ENCODE measurements at places on chromosomes 2 and 18. TPM values are rescaled to one million over a fixed set of nuclear protein-coding genes. Genes with fewer than 3 reads are reported as not detected.
A peak's percentile ranks its signal among the peaks of the same experiment; 100 is the strongest.

Gene ACMSD
- total RNA-seq: not detected

Gene SLC39A6
- total RNA-seq: 16.7 TPM

Gene GPR35
- total RNA-seq: 0.82 TPM

Gene LOXHD1
- 0.41 TPM for total RNA-seq

Gene PDE1A
- total RNA-seq: 2.9 TPM

Gene SAG
- total RNA-seq: not detected

Gene HOXD9
- total RNA-seq: 1.8 TPM

DNA sequence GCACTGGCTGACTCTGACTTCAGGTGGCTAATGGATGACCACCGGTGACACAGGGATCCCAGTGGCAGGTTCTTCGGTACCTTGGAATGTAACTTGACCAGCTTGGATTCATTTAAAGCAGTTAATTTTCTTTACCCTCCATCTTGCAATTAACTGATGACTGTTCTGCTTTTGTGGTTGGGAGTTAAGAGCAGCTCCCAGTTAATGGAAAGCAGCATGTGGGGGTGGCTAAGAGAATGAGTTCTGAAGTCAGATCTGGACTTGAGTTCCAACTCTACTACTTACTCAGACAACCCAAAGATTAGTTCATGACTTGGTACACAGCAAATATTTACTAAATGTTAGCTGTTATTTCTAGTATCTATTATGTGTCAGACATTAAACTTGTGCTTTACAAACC lies 58.5 kb downstream of the FAM228A start:
- H3K36me3 ChIP-seq: no peaks in the 10 kb centered on the region
- DNase-seq: no peak
- H3K4me1 ChIP-seq: no peaks in the 10 kb centered on the region

- no peaks in the 10 kb centered on the region for H3K36me3 ChIP-seq
- H3K27ac ChIP-seq: no peak overlapping the region
- no peaks in the 10 kb centered on the region for H3K4me1 ChIP-seq
- no peaks in the 10 kb centered on the region for H3K27me3 ChIP-seq
- H3K4me3 ChIP-seq: no peak overlapping the region
- no peak for DNase-seq
Observed at GRCh38 chr2:37456479-37456878, 112.0 kb downstream of the QPCT start.

- peak overlapping the region; percentile 26 for H3K27ac ChIP-seq
- H3K27me3 ChIP-seq: no peaks in the 10 kb centered on the region
- no peaks in the 10 kb centered on the region for H3K36me3 ChIP-seq
- no peak overlapping the region for H3K4me3 ChIP-seq
- no peaks in the 10 kb centered on the region for H3K4me1 ChIP-seq
- peak; percentile 67 for DNase-seq
Observed at GRCh38 chr18:23883277-23883790, 131.2 kb upstream of the TTC39C start.

GRCh38 chr2:159030674-159031380 lies 62.4 kb downstream of the TANC1 start:
- no peaks in the 10 kb centered on the region for H3K36me3 ChIP-seq
- H3K4me1 ChIP-seq: peaks cover 18% of the 10 kb centered on the region
- H3K4me3 ChIP-seq: no peak overlapping the region
- DNase-seq: peak; percentile 8
- H3K27ac ChIP-seq: peak overlapping the region; percentile 53

DNA sequence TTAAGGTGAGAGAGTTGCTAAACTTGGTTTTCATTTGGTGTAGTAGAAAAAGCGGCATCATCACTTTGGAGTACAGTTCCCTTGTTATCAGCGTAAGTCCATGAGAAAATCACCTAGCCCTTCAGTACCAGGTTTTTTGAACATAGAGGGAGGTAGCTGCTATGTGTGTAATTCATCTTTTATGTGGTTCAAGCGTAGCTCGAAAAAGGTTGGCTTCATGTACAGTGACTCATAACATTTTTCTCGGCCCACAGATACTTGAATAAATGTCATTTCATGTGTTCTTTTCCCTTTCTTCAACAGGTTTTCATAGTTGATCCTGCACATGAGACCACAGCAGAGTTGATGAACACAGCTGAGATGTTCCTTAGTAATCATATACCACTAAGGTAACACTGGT lies 43.6 kb downstream of the UGGT1 start:
- H3K4me3 ChIP-seq: no peak overlapping the region
- no peak overlapping the region for H3K27ac ChIP-seq
- peaks cover 3% of the 10 kb centered on the region for H3K36me3 ChIP-seq

DNA sequence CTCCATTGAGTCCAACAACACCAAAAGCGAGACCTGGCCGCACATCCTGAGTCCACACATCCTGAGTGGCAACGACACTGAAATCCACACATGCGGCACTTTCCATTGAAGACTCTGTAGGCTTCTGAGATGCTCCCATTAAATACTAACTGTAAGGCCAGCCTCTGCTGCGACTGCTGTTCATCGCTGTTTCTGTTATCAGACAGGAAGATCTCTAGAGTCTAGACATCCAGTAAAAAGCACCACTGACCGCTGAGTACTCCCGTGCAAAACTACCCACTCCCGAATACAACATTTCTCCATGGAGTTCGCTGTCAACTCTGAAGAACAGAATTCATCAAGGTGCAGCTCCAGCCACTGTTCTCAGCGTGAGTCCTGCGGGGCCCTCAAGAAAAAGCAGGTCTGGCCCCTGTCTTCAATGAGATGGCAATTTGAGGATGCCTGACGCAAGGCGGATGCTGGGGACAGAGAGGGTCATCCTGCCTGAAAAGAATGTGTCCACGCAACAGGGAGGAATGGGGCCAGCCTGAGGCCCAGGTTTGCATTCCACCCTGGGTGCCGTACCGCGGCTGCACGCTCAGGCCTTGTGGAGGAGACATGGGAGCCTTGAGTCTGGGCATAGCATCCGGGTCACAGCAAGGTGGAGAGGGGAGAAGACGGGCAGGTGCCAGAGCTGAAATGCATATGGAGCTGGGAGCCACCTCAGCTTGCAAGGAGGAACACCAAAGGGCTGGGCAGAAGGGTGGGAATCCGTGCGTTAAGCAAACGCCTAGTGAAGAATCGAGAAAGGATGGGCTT lies 61.9 kb downstream of the ZNF516 start:
- peaks cover 31% of the 10 kb centered on the region for H3K4me1 ChIP-seq
- H3K36me3 ChIP-seq: no peaks in the 10 kb centered on the region
- no peak overlapping the region for H3K4me3 ChIP-seq

DNA sequence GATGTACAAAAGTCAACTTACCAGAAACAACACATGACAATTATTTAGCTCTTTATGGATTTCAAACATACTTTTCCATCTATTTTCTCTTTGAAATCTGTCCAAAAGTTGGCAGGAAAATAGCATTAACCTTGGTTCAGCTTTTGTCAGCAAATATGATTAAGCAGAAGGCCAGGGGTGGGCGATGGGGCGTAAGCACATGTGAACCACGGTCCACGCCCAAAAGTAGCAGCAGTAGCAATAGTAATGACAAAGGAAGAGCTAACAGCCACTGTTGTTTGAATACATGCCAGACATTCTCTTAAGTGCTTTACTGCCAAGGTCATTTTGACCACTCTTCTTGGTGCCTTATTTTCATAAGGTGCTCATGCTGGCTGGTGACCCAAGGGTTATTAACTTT lies 73.5 kb downstream of the ANTXR1 start:
- H3K4me1 ChIP-seq: peaks cover 17% of the 10 kb centered on the region
- no peaks in the 10 kb centered on the region for H3K36me3 ChIP-seq
- no peak overlapping the region for H3K27ac ChIP-seq
- no peaks in the 10 kb centered on the region for H3K27me3 ChIP-seq
- no peak for DNase-seq

DNA sequence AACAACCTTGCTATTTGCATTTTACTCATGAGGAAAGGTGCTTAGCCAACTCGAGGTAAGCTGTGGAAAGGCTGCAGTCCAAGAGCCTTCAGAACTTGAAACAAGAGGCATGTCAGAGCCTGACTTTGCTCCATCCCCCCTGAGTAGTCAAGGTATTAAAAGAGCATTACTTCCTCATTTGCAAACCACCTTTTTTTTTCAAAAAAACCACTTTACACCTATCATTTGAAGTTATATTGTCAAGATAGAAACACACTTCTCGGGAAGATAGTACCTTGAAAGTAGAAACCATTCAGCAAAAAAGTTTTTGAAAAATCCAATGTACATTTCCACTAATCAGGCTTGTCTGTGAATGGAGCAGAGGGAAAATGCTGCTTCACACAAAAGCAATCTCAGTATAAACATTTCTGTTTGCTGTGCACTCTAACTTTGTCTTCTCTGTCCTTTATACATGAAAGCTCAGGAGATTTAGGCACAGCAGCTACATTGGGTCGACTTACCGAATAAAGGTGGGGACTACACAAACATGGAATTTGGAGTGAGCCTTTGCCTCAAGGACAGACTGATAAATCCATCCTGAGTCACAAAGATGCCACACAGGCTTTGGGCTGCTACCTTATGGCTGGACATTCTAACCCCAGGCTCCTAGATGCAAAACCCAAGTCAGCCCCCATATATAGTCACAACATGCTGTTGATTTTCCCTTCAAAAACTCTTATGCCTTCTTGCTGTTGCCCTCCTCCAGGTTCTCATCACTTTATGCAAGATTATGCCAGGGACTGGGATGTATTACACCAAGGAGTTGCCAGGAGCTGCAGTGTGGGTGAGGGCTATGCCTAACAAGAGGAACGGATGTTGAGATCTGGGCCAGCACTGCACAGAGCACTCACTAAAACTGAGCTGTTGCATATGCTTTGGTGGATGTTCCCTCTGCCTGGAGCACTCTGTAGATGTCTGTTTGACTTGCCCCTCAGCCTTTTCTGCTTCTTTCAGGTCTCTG lies 41.4 kb upstream of the EML4 start:
- H3K36me3 ChIP-seq: no peaks in the 10 kb centered on the region
- no peak overlapping the region for H3K27ac ChIP-seq
- H3K27me3 ChIP-seq: peaks cover 7% of the 10 kb centered on the region
- peaks cover 10% of the 10 kb centered on the region for H3K4me1 ChIP-seq

GRCh38 chr2:106931717-106932335 lies 45.9 kb upstream of the ST6GAL2 start:
- no peaks in the 10 kb centered on the region for H3K36me3 ChIP-seq
- H3K27ac ChIP-seq: no peak overlapping the region
- H3K27me3 ChIP-seq: no peaks in the 10 kb centered on the region
- DNase-seq: no peak
- H3K4me1 ChIP-seq: no peaks in the 10 kb centered on the region

GRCh38 chr2:168176402-168176801 lies 71.0 kb downstream of the STK39 start:
- no peaks in the 10 kb centered on the region for H3K4me1 ChIP-seq
- no peak overlapping the region for H3K27ac ChIP-seq
- DNase-seq: no peak
- no peaks in the 10 kb centered on the region for H3K27me3 ChIP-seq

DNA sequence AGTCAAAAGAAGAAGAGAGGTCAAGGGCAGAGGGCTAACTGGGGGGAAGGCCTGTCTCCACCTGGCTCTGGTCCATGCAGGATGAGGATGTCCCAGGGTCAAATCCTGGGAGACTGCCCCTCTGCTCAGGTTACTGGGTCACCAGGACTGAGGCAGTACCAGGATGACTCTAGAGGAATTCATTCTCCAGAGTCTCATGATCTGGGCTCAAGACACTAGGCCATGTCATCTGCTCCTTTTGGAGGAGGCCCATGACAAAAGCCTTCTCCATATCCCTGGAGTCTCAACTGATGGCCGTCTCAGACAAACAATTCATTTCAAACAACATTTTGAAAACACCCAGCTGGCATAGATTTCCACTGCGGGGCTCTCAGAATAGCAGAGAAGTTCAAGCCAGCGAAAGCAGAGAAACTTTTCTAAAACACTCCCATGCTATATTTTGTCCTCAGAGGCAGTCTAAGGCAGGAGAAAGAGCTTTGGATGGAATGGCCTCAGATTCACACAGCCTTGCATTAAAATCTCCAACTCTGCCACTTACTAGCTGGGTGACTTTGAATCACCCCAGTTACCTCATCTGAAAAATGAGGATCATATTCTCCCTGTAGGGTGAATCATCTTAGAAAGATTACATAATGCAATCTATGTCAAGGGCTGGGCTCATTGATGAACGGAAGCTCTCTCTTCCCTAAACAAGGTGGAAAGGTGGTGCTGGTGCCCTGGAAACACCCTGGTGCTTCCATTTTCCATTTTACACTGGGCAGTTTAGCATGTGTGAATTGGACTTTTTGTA lies 48.8 kb upstream of the LCLAT1 start:
- no peak overlapping the region for H3K4me3 ChIP-seq
- no peak overlapping the region for H3K27ac ChIP-seq
- no peak for DNase-seq
- no peaks in the 10 kb centered on the region for H3K36me3 ChIP-seq
- no peaks in the 10 kb centered on the region for H3K4me1 ChIP-seq
- H3K27me3 ChIP-seq: no peaks in the 10 kb centered on the region

- H3K4me1 ChIP-seq: no peaks in the 10 kb centered on the region
- H3K27ac ChIP-seq: no peak overlapping the region
- no peaks in the 10 kb centered on the region for H3K27me3 ChIP-seq
- no peaks in the 10 kb centered on the region for H3K36me3 ChIP-seq
- DNase-seq: no peak
Observed at GRCh38 chr2:36819095-36819711, 122.7 kb downstream of the VIT start.

GRCh38 chr2:234285541-234285940 lies 211.3 kb downstream of the ARL4C start:
- H3K4me1 ChIP-seq: no peaks in the 10 kb centered on the region
- H3K36me3 ChIP-seq: no peaks in the 10 kb centered on the region
- H3K27ac ChIP-seq: no peak overlapping the region
- no peaks in the 10 kb centered on the region for H3K27me3 ChIP-seq
- DNase-seq: no peak
- no peak overlapping the region for H3K4me3 ChIP-seq
